ENCODE measurements at places on chromosomes 12 and 14.

- no peak for DNase-seq
These were observed 19.6 kb downstream of the MORN3 start for GRCh38 chr12:121649819-121650353.

DNA sequence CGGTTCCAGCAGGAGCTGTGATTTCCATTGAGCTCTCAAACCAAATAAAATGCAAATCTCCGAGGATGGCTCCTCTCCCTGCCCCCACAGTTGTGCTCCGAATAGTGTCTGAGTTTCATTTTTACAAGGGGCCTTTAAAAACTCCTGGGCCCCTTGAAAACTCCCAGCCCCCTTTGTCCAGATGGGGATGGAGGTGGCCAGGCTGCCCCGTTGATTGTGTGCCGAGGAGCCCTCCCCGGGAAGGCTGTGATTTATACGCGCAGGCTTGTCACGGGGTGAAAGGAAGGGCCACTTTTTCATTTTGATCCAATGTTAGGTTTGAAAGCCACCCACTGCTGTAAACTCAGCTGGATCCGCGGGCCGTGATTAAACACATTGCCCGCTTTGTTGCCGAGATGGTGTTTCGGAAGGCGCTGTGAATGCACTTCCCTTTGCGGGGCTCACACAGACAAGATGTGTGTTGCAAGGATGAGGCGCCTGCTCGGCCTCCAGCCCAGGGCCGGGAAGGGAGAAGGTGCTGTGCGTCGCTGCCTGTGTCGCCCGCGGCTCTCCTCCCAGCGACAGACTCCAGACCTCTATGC lies 98.8 kb downstream of the TMEM132C start:
- DNase-seq: no peak

DNA sequence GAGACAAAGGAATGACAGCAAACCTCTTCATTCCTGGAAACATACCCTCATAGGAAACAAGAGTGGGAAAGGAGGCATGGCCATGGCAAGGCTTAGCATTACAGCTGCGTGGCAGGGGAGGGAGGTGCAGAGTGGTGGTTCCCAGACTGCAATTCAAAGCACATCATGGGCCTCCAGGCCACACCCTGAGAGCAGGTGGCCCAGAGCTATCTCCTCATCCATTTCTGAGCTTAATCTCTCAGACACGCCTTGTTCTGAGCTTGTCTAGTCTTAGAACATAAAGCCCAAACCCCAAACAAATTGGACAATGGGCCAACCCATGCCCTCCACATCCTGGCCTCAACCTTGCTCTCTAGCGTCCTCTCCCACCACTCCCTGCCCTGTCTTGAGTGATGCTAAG lies 5.9 kb upstream of the KRT3 start:
- DNase-seq: no peak

- DNase-seq: no peak
These were observed 148.1 kb downstream of the TSPAN9 start for GRCh38 chr12:3225154-3225795.

DNA sequence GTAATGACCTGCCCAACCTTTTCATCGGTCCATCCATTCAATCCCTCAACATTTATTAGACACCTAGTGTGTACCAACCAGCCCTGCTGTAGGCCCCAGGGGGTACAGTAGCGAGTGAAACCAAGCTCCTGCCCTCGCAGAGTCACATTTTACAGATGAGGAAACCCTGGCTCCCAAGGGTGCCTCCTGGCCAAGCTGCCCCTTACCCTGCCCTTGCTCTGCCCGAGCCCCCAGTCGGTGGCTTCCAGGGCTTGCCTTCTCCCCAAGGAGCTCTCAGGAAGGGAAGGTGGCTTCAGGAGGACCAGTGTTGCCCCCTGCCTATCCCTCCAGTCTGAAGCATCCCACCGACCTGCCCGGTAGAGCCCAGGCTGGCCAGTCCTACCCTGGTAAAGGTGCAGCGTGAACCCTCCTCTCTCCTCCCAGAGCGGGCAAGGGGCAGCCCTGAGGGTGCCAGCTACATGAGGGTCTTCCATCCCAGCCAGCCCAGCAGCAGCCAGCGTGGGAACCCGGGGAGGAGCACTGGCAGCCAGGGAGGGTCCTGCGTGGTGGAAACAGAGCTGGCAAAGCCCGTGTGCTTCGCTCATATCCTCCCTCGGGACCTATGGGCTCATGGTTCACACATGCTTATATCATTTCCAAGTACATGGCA lies 670 bp upstream of the BEGAIN start:
- no peak for DNase-seq

DNA sequence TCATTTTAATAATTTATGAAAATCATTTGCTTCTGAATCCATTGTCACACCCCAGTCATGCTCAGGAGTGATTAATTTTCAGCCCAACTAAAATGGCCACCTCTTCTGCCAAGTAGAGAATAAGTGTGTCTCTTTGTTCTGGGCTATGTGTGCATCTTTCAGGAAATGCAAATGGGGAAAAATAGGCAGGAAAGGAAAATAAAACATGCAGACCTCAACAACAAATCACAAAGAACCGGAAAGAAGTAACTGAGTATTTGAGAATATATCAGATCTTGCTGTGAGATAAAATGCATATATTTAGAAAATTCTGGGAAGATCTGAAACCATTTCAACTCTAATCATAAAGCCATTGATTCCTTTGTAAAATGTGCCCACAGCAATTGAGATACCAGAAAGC lies 763.9 kb downstream of the GALC start:
- DNase-seq: no peak

- no peak for DNase-seq
These were observed 81.6 kb upstream of the DCN start for GRCh38 chr12:91264178-91264577.

Measured in stimulated activated CD8-positive, alpha-beta memory T cell treated with anti-CD3 and anti-CD28 coated beads, Interleukin-7, amount 100 ng/mL, for 4 hours (primary cell).